Astrocyte (in vitro differentiated cells and primary cell): ENCODE measurements at places on chromosomes 2 and 18.

- DNase-seq: no peak
Measured at GRCh38 chr2:226383461-226383860, 416.2 kb downstream of the IRS1 start.

- no peak for DNase-seq
Measured at GRCh38 chr2:219627103-219628100, at the start of gene SLC4A3. Gene SLC4A3, plus strand, starts transcription at chr2:219627630. Its CDS starts 363 bp downstream, at chr2:219627993.

GRCh38 chr2:119485336-119486110 is 38.8 kb downstream of the SCTR start:
- no peak for DNase-seq

DNA sequence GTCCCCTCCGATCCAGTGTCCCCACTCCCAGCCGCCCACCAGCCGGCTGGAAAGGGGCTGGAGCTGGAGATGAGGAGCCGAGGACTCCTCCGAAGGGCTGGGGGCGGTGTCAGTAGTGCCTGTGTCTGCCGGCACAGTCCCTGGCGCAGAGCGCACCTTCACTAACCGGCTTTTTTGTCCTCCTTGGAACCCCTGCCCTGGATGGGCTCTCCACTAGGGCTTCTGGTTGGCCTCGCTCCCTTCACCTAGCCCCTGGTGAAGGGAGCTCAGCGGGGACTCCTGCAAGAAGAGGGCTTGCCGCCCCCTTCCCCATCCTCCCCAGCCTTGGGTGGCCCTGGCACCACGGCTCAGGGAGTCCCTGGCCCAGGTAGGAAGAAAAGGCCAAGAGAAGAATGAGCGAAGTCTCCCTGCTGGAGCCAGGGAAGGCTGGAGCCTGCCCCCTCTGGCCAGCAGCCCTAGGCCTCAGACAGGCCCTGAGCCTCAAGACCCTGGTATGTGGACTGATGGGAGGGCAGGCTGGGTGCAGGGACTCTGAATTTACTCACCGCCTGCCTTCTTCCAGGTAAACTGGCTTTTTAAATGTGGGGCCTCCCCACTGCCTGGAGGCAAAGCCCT is 570 bp upstream of the ECEL1 start:
- DNase-seq: no peak

DNA sequence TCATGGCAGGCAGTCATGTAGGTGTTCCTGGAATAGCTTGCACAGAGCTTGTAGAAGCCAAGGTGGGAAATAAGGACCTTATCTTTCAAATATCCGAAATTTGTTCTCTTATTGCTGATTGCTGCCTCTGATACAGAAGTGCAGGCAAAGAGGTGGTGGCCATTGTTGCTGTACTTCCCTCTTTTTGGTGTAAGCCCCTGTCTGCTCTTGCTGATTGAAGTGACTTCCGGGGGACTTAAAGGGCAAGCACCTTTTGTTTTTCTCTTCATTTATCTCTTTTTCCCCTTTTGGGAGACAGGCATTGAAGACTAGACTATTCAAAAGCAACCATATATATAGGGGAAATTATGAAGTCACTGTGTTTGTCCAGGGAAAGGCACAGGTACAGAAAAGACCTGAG is 131.6 kb upstream of the OTX1 start:
- no peak for DNase-seq

GRCh38 chr18:48711651-48712486 is 173.0 kb downstream of the CTIF start:
- no peak for DNase-seq

DNA sequence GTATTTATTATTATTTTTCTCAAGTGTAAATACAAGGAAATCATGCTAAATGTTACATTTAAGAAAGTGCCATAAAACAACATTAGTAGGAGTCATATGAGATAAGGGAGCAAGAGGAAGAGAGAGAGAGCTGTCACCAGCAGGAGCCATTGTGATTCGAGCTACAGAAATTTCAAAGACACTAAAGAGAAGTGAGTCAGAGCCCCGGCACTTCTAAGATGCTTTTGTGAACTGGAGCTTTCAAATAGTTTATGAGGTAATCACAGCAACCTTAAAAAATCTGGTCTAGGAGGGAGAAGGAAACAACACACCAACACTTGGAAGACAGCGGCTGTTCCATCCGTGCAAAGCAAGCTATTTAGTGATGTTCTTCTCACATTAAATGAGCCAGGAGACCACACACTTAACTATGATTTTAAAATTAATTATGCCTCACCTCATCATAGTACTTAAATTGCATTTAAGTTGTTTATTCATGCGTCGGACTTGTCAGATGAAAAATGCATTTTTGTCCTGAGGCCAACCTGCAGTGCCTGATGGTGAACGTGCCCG is 382.7 kb upstream of the SALL3 start:
- peak; percentile 18 for DNase-seq

DNA sequence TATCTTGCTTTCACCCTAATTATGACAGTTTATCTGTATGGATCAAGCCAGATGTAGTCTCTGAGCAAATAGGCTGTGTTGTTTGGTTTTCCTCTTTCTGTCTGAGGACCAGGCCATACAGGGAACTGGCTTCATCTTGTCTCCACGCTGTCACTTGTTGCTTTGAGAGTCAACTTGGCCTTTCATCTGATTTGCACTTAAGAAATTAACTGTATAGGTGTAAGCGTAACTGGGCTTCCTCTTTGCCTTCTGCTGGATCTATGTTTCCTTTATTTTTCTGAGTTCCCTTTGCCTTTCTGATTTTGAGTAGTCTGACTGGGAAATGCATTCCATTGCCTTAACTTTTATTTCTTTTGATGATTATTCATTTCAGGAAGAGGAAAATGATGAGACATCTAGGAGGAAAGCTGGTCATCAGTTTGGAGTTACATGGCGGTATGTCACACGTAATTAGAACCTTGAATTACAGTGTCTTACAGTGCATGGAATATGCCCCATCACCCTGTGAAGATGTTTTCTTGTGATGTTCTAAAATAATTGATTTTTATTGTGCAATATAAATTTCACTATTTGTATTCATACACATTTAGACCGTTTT is 17.4 kb downstream of the PTCD3 start:
- DNase-seq: no peak

GRCh38 chr2:70977605-70978205 is 725 bp upstream of the ANKRD53 start:
- peak; percentile 81 for DNase-seq
